Activated naive CD4-positive, alpha-beta T cell treated with anti-CD3 and anti-CD28 coated beads for 36 hours (primary cell): ENCODE measurements at places on chromosomes 3 and 15. TPM values are rescaled to one million over a fixed set of nuclear protein-coding genes. Genes with fewer than 3 reads are reported as not detected.

MUSTN1 gene
- total RNA-seq = not detected

HDC gene
- total RNA-seq = 1.1 TPM

- no peak for DNase-seq
Observed at GRCh38 chr3:88114878-88115549, 34.7 kb upstream of the C3orf38 start.

DNA sequence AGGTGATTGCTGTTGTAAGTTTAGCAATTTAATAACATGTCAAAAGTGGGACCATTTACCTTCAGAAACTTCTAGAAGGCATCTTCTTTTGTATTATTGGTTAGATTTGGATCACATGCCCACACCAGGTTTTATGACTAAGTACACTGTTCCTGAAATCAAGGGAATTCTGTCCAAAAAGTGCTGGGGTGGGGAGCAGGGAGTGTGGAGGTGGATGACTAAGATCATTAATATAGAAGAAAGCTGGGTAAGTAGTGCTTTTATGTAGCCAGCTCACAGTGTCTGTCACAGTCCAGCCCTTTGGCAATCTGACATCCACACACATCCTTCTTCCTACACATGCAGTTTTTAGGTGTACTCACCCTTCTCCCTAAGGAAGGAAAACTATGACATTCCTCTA, 120.0 kb downstream of the TMCO5A start:
- DNase-seq = no peak

DNA sequence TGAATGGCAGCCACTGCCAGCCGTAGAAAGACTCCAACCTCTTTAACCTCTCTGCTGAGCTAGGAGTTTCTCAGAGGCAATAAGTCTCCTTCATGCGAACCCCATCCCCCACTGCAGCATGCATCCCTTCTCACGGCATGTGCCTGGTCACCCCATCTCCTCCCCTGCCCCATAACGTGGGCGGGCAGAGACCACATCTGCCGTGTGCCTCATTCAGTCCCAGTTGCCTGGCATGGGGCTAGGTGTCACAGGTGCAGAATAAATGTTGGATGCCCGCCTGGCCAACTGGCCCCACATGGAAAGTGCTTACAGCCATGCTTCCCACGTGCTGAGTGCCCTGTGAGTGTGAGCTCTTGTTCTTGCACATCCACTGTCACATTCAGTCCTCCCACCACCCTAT, 43.5 kb upstream of the NTRK3 start:
- DNase-seq = no peak

DNA sequence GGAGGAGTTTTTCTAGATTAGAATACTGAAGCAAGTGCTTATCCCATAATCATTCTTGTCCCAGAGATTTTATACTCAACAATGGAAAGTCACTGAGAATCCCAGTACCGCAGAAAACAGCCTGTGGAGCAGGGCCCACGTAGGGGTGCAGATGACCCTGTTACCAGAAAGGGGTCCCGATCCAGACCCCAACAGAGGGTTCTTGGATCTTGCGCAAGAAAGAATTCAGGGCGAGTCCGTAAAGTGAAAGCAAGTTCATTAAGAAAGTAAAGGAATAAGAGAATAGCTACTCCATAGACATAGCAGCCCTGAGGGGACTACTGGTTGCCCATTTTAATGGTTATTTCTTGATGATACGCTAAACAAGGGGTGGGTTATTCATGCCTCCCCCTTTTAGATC, 2.6 kb downstream of the GCNT3 start:
- no peak for DNase-seq

CMTM8 gene
- total RNA-seq = 16.0 TPM

- no peak for DNase-seq
Observed at GRCh38 chr3:194369522-194370279, at the start of gene LRRC15. LRRC15 (minus strand) TSS chr3:194369743; CDS start chr3:194361043, 8,700 bp downstream.

- no peak for DNase-seq
Observed at GRCh38 chr3:182808041-182808770, 14.9 kb downstream of the ATP11B start.

CHRM5 gene
- total RNA-seq = not detected
